ENCODE measurements at places on chromosomes 2 and 18. TPM values are rescaled to one million over a fixed set of nuclear protein-coding genes. Genes with fewer than 3 reads are reported as not detected.

GRCh38 chr2:124039762-124040291 is 14.7 kb downstream of the CNTNAP5 start:
- no peak for DNase-seq

DNA sequence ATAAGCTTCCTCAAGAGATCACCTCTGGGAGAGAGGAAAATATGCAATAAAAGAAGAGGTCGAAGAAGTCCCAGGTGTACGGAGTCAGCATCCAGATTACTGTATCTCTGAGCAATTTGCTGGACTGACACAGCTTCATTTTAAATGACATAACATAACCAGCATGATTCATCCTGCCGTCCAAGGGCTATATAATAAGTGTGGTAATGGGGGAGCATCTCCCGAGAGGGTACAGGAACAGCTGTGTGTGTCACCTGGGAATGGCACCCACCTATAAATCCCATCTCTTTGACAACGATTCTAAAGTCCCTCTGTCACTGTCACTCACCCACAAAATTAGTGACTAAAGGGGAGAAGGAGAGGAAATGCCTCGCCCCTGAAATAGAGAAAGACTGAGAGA is 19.3 kb upstream of the FZD7 start:
- DNase-seq, result no peak

DNA sequence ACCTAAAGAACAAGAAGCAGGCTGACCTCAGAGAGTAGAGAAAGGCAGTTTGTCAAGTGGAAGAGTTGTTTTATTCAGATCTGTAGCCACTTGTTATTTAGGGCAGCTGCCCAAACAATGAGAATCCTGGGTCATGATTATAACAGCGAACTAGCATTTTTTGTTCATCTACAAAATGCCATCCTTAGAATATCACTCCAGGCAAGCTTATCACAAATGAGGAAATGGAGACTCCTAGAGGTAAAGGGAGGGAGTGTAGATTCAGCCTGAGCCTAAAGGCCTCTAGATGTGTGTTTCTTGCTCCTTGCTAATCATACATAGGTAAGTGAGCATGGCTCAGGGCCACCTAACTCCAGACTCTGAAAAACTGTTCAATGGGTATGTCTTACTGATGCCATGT is 126.1 kb downstream of the HNMT start:
- DNase-seq, result no peak

GRCh38 chr2:133591164-133591563 is 22.9 kb upstream of the NCKAP5 start:
- DNase-seq, result no peak

GRCh38 chr2:67898595-67898994 is 164.2 kb downstream of the C1D start:
- no peak for DNase-seq

GRCh38 chr2:30346471-30347169 is 100.4 kb upstream of the LCLAT1 start:
- peak; percentile 43 for DNase-seq

RBKS gene
- 7.9 TPM for polyA plus RNA-seq

TUBB8B gene
- 0.52 TPM for polyA plus RNA-seq

RNF125 gene
- 3.0 TPM for polyA plus RNA-seq

DSG4 gene
- polyA plus RNA-seq, result not detected

GCG gene
- polyA plus RNA-seq, result not detected
